ENCODE measurements at places on chromosomes 1 and 21.

DNA sequence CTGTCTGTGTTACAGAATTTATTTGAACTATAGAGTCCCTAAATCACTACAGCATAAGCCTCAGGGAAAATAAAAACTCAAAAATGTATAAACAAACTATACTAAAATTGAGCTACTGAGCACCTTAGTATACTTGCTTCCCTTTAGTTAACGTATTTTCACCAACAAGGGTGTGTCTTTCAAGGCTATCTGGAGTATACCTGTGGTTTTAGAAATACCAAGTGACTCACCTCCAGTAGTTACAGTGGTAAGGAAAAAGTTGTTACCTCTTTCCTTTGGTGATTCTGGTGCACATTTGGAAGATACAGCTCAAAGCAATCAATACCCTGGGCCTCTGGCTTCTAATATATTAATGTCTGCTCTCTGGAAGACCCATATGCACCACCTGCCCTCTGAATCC lies 68.0 kb upstream of the C1orf105 start:
- DNase-seq: no peak

DNA sequence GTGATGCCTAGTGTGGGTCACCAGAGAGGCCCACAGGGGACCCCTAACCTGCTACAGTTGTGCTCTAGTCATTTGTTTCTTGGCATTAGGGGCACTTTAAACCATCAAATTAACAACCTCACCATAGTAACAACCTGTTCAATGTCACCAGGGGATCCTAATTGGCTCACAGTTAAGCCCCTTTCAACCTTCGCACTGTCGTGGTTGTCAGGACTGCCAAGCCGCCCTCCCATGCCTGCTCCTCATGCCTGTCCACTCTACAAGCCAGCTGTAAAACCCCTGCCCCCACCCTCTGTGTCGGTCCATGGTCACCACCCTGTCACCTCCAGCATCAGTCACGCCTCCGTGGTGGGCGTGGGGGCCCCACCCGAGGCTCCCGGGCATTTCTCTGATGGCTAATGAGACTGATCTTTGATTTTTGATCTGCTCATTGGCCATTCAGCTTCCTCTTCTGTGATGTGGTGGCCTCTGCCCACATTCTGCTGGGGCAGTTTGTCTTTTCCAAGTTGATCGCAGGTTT lies 96.6 kb downstream of the WDR4 start:
- DNase-seq: no peak

- no peak for DNase-seq
These were observed 37.1 kb upstream of the IL12RB2 start for GRCh38 chr1:67270541-67270940.

GRCh38 chr1:6271554-6271953 lies 10.7 kb upstream of the GPR153 start:
- DNase-seq: no peak

- DNase-seq: no peak
These were observed 9.5 kb upstream of the CR2 start for GRCh38 chr1:207444514-207445217.

DNA sequence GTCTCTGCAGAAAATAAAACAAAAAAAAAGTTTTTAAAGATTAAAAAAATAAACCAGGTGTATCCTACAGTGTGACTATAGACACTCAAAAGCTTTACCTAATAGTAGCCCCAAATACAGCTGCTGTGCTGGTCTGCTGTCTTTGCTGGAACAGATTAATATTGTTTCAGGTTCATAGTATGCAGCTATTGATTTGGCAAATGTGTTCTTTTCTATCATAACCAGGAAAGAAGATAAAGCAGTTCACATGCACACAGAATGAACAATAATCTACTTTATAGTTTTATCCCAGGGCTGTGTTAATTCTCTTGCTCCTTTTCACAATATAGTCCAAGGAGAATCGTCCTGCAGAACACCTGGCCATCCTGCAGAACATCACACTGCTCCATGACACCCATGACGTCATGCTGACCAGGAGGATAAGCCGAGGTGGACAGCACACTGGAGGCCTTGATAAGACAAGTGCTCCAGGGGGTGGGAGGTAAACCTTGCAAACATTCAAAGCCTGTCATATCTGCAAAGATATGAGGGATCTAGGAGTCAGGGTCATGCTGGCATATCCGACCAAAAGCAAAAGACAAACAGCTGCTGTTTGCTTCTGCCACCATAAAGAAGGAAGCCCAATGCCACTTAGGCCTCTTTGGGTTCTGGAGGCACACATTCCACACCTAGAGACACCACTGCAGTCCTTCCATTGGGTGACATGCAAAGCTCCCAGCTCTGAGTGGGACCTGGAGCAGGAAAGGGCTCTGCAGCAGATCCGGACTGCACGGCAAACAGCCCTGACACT lies 86.1 kb upstream of the SLC2A1 start:
- DNase-seq: no peak

- DNase-seq: no peak
These were observed 185.6 kb downstream of the TGFBR3 start for GRCh38 chr1:91700332-91700731.

- DNase-seq: peak; percentile 31
These were observed 1.4 kb downstream of the PINK1 start for GRCh38 chr1:20634594-20635084.

- DNase-seq: peak; percentile 63
These were observed 28.3 kb upstream of the RAB3GAP2 start for GRCh38 chr1:220300442-220301121.

- DNase-seq: no peak
These were observed 2.4 kb upstream of the PRAMEF18 start for GRCh38 chr1:13228343-13228781.

DNA sequence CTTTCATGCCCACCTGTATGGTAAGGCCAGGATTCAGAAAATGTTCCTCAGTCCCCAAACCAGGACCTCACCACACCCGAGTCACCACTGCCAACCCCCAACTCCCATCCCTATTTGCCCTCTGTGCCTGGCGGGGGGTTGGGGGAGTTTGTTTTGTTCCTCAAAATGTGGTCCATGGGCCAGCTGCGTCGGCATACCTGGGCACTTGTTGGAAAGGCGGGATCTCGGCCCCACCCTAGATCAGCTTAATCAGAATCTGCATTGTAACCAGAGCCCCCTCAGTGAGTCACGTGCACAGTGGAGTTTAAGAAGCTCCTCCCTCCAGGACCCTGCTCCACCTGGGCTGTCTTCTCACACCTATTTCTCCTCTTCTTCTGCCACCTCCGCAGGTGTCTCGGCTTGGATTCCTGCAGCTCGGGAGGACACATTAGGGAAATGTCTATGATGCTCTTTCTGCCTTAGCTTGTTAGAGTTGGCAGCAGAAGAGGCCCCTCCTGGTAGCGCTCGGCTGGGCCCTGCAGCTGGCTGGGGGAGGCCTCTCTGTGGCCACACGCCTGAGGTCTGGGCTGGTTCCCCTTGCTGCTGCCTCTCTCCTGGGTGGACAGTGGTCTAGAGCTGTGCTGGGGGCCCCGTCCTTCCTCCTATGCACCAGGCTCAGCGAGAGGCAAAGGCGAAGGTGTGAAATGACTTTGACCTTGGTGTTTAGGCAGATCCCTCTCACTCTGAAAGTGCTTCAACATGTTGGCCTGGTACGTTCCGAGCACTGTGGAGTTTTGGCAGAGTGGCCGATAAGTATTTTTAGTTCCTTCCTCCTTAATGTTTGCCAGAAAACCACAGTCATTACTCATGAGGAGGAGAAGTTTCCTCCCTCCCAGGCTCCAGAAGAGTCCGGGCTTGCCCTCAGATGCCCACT lies 41.8 kb upstream of the CAMTA1 start:
- DNase-seq: no peak

GRCh38 chr1:61670445-61670844 lies 54.5 kb downstream of the TM2D1 start:
- no peak for DNase-seq

DNA sequence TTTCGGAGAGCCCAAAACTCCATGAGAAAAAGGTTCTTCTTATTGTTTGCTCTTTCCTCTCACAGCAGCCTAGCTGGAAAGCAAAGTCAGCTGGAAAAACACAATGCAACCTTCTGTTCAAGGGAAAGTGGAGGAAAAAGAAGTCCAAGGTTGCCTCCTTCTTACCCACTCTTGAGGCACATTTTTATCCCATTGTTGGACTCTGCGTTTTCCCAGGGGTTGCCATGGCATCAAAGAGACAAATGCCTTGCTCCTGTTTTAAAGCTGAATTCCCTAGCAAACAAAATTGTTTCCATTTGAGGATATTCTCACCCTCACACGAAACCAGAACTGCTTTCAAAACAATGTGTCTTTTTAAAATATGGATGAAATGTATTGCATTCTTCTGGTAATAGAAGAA lies 45.1 kb upstream of the PALMD start:
- DNase-seq: no peak

GRCh38 chr1:153883223-153883622 lies 39.5 kb downstream of the GATAD2B start:
- DNase-seq: no peak

DNA sequence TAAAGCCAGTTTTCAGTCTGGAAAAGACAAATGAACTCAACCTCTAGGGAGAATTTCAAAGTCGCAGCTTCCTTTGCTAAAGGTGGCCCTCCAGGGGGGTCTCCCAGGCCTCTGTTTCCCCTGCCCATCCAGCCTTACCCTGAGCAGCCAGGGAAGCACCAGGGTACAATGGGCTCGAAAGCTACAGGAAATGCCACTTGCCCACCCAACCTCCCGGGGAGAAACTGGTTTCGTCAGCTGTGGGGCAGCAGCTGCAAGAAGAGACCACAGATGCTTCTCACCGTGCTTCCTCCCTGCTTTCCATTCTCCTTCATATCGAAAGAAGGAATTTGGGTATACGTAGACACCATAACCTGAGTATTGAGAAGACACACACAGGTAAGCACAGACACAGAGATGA lies 1.7 kb downstream of the MORN1 start:
- DNase-seq: no peak
